ENCODE measurements at places on chromosomes 2 and 18.

- no peak for DNase-seq
These were observed 60.4 kb downstream of the GLI2 start for GRCh38 chr2:120796094-120796493.

DNA sequence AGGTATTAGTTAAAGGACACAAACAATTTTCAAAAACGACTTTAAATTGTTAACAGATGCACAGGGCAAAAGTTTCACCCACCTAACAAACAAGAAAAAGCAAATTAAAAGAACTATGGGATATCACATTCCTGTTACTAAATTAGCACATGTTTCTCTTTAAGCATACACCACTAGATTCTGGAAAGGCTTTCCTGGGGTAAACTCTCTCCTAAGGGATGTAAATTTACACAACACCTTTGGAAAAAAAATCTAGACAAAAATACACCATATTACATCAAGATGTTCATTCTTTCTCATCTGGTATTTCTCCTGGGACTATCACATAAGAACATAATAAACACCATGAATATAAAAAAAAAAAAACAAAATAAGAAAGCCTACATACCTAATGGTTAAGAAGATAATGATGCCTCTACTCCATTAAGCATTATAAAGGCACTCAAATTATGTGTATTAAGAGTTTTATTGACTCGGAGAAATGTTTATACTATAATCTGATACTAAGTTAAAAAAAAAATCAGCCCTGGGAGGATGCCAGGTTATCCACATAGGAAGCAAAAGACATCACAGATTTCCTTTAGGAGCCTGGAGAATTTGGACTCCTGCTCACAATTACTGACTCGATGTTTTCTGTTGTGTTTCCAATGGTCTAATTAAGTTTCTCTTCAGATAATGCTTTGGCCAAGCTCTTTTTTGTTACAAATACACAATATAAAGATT lies 82.8 kb upstream of the AFF3 start:
- DNase-seq, result no peak

DNA sequence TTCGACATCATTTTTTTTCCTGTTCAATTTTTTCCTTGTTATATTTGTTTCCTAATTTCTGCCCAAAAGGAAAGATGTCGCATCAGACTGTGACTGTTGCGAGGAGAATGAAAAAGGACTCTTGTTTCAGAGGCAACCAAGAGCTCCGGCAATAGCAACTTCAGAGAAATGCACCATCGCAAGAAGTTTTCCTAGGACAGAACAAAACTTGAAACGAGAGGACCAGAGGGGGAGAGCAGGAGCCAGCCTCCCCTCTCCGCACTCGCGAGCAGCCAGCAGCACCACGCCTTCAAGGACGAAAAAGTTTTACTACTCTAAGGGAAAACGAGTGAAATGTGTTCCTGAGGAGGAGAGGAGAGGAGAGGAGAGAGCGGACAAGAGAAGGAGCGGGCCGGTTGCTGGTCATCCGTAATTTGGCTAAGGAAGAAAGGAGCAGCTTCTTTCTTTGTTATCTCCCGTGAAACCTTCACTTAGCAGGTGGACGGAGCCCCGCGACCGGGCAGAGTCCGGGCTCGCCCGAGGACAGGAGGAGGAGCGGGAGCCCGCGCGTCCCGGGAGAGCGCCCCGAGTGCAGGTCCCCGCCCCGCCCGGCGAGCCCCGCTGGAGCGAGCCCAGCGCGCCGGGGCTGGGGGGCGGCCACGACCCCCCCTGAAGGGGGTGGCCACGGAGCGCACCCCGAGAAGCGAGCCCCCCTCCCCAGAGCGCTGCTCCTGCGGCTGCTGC lies 744 bp downstream of the POU3F3 start:
- DNase-seq, result no peak

- DNase-seq, result no peak
These were observed 9.7 kb downstream of the ATP8B1 start for GRCh38 chr18:57793302-57793986.

DNA sequence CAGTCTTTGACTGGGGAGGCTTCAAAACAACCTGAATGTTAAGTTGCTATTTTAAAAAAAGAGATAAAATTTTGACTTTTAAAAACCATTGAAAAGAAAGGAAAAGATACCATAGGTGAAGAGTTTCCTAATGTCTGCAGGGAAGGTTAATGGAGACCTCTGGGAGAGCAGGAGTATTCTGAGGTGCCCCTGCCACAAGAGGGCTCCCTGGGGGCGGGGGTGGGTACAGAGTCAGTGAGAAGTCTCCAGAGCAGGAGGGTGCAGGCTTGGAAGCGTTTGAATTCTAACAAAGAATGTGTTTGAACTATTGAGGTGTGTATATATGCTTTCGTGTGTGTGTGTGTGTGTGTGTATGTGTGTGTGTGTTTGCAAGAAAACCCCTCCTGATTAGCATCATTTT lies 46.7 kb upstream of the ST6GAL2 start:
- DNase-seq, result no peak

GRCh38 chr2:138707392-138708074 lies 72.7 kb downstream of the NXPH2 start:
- no peak for DNase-seq

DNA sequence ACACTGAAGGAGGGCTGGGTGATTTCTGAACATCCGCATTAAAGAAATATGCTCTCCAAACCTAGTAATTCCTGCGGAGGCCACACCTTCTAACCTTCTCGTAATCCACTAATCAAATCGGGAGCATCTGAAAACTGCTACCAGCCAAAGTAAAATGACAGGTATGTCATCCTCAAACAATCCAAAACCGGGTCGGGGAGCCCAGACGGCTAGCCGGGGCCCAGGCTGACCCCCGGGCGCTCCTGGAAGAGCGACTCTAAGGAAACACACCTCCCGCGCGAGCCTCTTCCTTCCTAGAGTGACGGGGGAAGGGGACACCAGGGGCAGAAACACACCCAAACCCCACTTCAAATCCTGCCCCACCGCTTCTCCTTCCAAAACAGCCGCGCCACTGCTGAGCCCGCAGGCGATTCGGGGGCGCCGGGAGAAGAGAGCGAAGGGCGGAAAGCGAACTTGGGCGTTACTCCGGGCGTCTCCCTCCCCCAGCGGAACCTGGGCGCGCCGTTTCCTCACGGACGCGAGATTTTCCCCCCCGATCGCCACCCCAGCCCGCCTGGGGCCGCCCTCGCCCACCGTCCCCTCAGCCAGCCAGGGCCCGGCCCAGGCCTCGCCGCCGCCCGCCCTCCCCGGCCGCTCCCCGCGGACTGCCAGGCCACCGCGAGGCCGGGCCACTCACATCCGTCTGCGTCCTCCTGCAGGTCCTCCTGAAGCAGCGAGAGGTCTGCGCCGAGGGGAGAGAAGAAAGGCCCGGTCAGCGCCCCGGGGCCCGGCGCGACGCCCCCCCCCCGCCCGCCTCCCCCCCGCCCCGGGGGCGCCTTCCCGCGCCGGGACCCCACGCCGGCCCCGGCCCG lies 584 bp downstream of the PPP4R1 start:
- DNase-seq, result no peak

GRCh38 chr2:218856896-218857243 lies 2.7 kb upstream of the WNT6 start:
- no peak for DNase-seq

- no peak for DNase-seq
These were observed 935.2 kb upstream of the FAM98A start for GRCh38 chr2:34534341-34534740.

- no peak for DNase-seq
These were observed 18.8 kb downstream of the GMCL1 start for GRCh38 chr2:69848186-69848790.

GRCh38 chr18:55863876-55864275 lies 275.9 kb upstream of the TCF4 start:
- no peak for DNase-seq

DNA sequence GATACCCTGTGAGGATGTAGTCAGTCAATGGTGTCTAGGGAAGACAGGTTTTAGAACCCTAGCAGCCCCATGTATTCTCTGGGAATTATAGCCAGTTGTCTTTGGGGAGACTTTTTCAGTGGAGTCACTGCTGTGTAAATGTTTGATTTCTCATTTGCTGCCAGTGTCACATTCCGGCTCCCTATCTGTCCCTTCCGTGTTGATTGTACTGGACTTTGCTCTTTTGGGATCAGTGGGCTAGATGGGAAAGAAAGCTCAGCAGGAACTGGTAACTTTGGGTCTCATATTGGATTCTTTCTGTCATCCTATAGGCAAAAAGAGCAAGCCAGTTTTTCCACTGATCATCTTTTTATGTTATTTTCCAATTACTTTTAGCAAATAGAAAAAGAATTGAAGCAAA lies 70.1 kb downstream of the GTF3C3 start:
- DNase-seq, result no peak

GRCh38 chr2:106700616-106701015 lies 185.4 kb downstream of the ST6GAL2 start:
- DNase-seq, result no peak

- DNase-seq, result no peak
These were observed at the start of gene COL3A1 for GRCh38 chr2:188974164-188974563. Gene COL3A1, plus strand, starts transcription at chr2:188974373. Its CDS starts 117 bp downstream, at chr2:188974490.

GRCh38 chr18:41905786-41906527 lies 49.1 kb upstream of the PIK3C3 start:
- DNase-seq, result no peak

- DNase-seq, result no peak
These were observed 25.7 kb downstream of the SULT1C4 start for GRCh38 chr2:108403494-108403893.

GRCh38 chr2:208488686-208489564 lies 82.3 kb downstream of the PTH2R start:
- DNase-seq, result no peak

DNA sequence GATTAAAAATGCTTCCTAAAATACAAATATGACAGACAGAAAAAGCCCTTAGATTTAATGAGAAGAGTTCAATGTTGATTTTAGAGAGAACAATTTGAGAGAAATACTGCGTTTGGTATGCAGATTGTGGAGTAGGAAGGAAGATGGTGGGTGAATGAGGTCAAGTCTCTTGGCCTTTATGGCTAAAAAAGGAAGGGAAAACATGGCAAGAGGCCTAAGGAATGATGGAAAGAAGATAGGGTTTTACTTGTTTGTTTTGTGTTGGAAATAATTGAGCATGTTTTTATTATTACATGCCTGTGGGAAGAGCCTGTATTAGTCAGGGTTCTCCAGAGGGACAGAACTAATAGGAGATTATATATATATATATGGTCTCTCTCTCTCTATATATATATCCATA lies 318.1 kb downstream of the TRIB2 start:
- DNase-seq, result no peak

Measured in effector CD8-positive, alpha-beta T cell (primary cell).